Sigmoid colon (tissue), 7 donors: ENCODE measurements at places on chromosomes 12 and 14. TPM values are rescaled to one million over a fixed set of nuclear protein-coding genes. Genes with fewer than 3 reads are reported as not detected.

- no peak for DNase-seq
These were observed 64.4 kb downstream of the TTLL5 start for GRCh38 chr14:75725481-75725880.

DNA sequence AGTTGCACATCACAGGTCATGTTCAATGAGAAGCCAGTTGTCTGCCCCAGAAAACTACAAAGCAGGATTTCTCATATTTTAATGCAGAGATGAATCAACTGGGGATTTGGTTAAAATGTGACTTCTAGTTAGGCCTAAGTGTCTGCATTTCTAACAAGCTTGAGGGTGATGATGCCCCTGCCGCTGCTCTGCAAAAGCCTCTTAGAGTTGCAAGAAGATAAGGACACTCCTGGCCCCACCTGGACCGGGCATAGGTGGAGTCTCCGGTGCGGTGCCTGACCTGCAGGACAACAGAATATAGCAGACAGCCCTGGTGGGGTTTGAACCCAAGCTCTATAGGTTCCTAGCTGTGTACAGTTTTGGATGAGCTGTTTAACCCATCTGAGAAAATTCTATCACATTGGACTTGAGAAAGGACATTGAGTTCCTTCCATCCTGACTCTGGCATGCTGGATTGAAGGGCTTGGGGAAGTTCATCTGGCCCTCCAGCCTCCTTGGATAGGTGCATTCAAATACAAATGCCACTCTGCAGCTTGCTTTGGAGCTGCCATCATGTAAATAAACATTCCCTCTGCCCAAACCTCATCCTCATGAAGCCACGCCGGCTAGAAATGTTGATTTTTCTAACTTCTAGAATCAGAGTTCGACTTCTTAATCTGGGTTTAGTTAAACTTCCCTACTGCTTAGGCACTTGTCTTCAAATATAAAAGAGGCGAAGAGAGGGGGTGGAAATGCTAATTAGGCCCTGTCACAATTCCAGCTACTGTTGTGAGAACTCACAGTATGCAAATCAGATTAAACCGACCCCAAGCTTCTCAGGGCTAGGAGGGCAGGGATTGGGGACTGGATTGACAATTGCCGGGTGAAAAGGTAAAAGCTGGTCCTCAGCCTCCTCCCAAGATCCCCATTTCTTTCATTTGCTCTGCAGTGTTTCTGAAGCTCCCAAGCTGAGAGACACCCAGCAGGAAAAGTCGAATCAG, 1225.6 kb downstream of the VRK1 start:
- no peak for DNase-seq

Gene KRT71
- not detected for total RNA-seq

DNA sequence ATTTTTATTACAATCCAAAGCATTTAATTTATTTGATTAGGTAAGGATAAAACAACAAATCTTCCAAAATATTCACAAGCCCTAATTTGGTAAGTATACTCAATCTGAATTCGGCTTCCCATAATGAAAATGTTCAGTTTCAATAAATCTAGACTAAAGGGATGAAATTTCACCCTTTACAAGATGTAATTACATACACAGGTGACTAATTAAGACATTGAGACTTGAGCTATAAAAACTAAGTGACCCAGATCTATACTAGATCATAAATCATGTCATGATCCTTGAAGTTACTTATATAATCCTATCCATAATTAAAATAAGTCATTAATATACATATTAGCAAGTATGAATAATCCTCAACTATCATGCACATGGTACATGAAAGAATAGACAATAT, 36.6 kb downstream of the LRP6 start:
- DNase-seq, result no peak

GRCh38 chr12:49057888-49058287, 2.7 kb downstream of the KMT2D start:
- no peak for DNase-seq

DNA sequence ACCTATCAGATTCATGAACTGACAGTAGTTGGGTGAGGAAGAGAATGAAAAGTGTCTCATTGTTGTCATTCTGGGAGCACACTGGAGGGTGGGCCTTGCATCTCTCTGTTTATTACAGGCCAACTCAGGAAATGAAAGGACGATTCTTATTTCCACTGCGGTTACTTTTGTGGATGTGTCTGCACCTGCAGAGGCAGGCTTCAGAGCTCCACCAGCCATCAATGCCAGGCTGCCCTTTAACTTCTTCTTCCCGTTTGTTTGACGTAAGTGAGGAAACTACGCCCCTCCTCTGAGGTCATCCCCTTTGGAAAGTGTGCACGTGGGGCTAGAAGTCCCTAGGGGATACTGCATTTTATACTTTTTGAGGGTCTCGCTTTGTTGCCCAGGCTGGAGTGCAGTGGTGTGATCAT, 33.7 kb downstream of the TCTN1 start:
- no peak for DNase-seq

Gene ACVR1B
- total RNA-seq, result 7.2 TPM

- no peak for DNase-seq
These were observed 111.2 kb upstream of the TMCC3 start for GRCh38 chr12:94761559-94761958.

Gene KRT2
- total RNA-seq, result not detected

DNA sequence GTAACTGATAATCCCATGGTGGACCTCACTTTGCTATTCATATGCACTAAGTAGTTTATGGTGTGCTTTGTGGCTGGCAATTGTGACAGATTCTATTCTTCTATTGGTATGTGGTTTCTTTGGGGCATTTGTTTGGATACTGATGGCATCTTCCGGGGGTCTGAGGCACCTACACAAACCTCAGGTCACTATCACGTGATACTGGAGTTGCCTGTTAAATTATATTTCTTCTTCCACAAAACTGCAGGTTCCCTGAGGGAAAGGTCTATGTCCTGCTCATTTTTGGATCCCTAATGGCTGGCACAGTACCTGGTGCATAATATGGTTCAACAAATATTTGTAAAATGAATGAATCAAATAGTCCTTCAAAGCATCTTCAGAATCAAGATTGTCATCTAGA, 49.5 kb upstream of the HELB start:
- no peak for DNase-seq

Gene CEBPE
- not detected for total RNA-seq

GRCh38 chr12:83841620-83842019, 1071.0 kb downstream of the SLC6A15 start:
- DNase-seq, result no peak

Gene SLCO1A2
- total RNA-seq, result not detected

DNA sequence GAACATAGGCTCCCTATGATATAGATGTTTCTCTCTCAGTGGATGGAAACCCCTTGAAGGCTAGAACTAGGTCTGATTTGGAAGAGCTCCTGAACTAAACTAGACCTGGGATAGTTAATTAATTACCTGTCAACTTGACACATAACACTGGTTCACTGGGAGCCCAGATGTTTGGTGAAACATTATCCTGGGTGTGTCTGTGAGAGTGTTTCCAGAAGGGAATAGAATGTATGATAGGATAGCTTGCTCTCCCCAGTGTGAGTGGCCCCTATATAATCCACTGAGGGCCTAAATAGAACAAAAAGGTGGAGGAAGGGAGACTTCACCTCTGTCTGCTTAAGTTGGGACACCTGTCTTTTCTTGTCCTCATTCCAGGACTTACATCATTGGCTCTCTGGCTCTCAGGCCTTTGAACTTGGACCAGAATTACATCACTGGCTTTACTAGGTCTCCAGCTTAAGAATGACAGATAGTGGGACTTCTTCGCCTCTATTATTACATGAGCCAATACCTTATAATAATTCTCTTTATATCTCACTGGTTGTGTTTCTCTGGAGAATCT, 194.1 kb downstream of the KTN1 start:
- DNase-seq, result no peak

DNA sequence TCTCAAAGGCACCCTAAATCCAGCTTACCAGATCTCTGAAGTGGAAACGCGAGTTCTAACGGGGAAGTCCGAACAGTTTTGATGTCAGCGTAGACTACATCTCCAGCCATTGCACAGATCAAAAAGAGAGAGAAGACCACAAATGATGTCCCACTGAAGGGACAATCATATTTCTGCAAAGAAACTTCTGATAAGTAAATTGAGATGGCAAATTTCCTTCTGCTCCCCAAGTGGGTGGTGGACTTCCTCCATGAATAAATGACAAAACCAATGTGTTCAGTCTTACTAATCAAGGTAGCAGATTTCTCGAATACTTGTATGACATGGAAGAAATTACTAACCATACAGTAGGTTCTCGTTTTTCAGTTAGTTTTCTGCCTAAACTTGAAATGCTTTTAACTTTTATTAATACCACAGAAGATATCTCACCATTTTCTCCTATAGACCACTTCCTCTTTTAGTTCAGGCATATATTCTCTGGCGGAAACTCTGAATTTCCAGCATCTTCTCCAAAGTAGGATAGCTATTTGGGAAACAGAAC, at the start of gene CLECL1:
Gene CLECL1, minus strand, starts transcription at position 177 of the 541 bp plus-strand sequence.
- DNase-seq, result no peak

Gene SERPINA10
- not detected for total RNA-seq

DNA sequence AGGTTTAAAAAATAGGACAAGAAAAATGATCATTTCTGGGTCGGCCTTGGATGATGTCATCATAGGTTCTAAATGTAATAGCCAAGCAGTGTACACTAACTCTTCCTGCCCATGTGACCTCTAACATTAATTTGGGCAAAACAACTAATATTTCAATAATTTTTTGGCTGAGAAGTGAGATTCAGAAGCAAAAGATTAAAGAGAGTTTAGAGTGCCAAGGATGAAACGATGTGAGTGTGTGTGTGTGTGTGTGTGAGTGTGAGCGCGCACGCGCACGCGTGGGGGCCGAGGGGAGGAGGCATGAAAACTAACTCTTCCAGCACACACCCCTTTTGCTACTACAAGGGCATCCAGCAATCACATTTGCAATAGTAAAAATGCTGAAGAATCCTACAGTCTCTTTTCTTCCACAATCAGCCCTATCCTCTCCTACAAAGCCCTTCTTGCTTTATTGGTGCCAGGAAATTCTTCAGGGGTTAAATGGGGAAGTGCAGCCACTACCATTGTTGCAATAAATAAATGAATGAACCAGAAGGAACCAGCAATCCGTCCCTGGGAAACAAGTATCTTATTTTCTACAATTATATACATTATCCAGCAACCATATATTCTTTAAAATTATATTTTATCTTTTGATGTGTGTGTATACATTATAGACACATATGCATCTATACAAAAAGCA, 52.9 kb downstream of the PEBP1 start:
- peak; percentile 75 for DNase-seq

GRCh38 chr14:76918782-76919394, 92.7 kb downstream of the LRRC74A start:
- peak; percentile 99 for DNase-seq

- DNase-seq, result peak; percentile 95
These were observed 57.7 kb downstream of the HMGA2 start for GRCh38 chr12:65881965-65882413.
